Right lobe of liver (tissue), 6 donors: ENCODE measurements at places on chromosomes 5 and 9. TPM values are rescaled to one million over a fixed set of nuclear protein-coding genes. Genes with fewer than 3 reads are reported as not detected.

The AGXT2 gene
- total RNA-seq, result 84.7 TPM

The DHFR gene
- 26.0 TPM for total RNA-seq

The SPATA31E1 gene
- not detected for total RNA-seq

The ABITRAM gene
- total RNA-seq, result 6.6 TPM

DNA sequence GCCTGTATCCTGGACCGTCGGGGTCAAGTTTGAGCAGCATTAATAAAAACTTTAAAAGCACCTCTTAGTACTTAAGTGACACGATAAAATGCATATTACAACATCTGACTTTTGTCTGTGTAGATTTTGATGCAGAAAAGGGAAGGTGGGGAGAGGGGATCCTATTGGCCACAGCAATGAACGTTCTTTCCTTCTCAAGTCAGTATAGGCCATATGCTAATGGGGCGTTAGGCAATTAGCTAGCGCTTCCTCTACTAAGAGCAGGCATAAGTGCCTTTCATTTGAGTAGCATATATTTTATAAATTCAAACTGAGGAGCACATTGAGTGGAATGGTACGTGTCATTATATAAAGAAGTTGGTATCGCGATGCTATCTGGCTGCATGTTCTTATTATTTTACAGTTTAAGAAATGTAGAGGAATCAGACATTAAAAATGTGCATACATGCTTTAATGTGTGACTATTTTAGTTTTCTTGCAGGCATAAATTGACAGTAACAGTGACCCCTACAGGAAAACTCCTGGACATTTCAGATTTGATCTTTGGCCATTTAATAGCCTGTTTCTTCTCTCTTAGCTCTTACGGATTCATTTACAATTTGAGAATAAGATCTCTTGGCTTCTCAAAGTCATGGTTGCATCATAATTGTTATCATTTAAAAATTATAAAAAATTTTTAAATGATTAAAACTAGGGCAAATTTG lies 1.1 kb upstream of the GNA14 start:
- DNase-seq, result no peak

- DNase-seq, result no peak
These were observed 43.9 kb downstream of the MAP1B start for GRCh38 chr5:72151169-72151568.

DNA sequence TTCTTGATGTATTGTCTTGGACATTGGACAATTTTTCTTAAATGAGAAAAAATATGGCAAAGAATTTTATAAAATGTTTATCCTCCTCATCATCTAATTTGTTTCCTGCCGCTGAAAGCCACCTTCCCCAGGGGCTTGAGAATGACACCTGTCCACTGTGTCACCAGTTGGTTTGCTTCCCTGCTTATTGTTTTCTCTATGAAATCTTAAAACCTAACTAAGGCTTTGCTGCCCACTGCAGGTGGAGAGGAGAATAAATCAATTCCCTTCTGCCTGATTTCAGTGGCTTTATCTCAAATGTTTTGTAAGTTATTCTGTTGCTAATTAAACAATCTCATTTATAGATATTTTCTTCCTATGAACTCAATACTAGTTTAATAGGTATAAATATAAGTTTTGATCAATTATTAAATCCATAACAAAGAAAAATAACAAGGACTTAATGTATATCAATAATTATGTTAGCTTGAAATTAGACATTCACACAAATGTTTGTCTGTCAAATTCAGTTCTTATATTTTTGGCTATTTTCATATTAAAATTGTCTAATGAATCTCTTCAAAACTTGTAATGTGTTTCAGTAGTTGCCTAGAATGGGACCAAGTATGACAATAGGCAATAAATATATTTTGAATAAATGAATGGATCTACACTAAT lies 822.5 kb downstream of the PTPRD start:
- DNase-seq, result peak; percentile 56

- DNase-seq, result peak; percentile 24
These were observed 38.9 kb downstream of the SLC22A5 start for GRCh38 chr5:132408456-132408855.

- DNase-seq, result no peak
These were observed 74.9 kb upstream of the GAS1 start for GRCh38 chr9:87022178-87022577.

- no peak for DNase-seq
These were observed 511.1 kb downstream of the DIRAS2 start for GRCh38 chr9:90131568-90131967.

DNA sequence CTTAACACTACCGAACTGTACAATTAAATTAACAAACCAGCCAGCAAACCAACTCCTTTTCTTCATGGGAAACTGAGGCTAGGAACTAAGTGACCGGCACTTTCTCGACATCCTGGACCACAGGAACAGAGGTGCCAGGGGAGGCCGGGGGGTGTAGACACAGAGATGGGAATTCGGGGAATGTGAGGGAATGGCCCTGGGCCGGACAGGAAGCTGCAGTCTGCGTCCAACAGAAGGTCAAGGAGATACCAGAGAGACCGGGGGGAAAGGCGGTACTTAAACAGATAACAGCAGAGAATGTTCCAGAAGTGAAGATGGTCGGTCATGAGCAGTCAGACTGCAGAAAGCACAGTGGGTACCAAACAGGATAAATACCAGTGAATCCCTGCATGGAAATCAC lies 40.3 kb downstream of the DBH start:
- DNase-seq, result no peak

GRCh38 chr5:111735583-111736270 lies 21.3 kb downstream of the NREP start:
- no peak for DNase-seq

DNA sequence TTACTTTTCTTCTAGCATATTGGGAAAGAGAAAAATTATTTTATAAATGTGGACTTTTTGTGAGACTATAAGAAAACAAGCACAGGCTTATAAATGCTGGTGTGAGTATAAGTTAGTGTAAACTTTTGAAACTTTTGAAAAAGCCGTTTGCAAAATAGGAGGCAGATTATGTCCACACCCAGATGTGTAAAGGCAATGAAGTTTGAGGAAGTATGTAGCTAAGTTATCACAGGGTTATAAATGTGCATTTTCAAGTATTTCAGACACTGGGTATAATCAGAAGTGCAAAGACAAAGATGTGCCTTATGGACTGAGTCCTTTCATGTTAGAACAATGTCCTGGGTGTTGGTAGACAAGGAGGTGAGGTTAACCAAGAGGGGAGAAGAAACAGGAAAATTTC lies 85.5 kb downstream of the ANXA1 start:
- DNase-seq, result no peak

- no peak for DNase-seq
These were observed 63.7 kb upstream of the PPP2CA start for GRCh38 chr5:134289509-134290113.

GRCh38 chr5:72518001-72518683 lies 10.9 kb upstream of the ZNF366 start:
- no peak for DNase-seq

DNA sequence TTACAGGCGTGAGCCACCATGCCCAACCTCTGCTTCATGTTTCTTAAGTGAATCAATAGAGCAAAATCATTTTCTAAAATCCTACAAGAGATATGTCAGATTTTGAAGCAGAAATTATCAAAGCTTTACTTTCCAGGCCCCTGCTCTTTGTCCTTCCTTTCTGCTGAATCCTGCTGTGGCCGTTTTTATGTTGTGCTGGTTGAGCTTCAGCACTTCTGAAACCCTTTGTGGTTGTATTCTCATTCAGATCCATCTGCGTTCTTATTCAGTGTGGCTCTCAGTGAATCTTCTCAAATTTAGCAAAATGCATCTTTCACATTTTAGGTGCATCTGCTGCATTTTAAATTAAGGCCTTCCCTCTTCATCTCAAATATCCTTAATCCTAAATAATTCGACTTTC lies 26.0 kb downstream of the JMY start:
- DNase-seq, result no peak

GRCh38 chr5:160384681-160385080 lies 14.3 kb upstream of the C1QTNF2 start:
- no peak for DNase-seq
